ENCODE measurements at places on chromosomes 6 and 20.

DNA sequence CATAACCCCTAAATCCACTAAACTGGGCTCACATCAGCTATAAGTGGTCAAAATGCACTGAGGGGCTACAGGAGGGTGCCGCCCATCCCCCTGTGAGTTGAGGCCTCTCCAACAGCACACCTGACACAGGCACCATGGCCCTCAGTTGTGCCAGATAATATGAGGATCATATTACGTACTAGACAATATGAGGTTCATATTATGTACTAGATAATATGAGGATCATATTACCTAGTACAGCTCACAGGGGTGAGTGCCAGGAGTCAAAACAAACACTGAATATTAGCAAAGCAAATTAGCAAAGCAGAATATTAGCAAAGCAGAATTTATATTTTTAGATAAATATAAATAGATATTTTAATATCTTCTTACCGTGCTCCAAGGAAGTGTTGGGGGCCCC lies 35.3 kb downstream of the CD24 start:
- DNase-seq: no peak

DNA sequence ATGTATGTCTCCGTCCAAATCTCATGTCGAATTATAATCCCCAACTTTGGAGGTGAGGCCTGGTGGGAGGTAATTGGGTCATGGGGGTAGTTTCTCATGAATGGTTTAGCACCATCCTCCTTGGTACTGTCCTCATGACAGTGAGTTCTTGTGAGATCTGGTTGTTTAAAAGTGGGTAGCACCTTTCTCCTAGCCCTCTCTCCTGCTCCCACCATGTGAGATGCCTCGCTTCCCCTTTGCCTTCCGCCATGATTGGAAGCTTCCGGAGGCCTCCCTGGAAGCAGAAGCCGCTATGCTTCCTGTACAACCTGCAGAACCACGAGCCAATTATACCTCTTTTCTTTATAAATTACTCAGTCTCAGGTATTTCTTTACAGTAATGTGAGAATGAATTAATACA lies 123.1 kb downstream of the FYN start:
- no peak for DNase-seq

DNA sequence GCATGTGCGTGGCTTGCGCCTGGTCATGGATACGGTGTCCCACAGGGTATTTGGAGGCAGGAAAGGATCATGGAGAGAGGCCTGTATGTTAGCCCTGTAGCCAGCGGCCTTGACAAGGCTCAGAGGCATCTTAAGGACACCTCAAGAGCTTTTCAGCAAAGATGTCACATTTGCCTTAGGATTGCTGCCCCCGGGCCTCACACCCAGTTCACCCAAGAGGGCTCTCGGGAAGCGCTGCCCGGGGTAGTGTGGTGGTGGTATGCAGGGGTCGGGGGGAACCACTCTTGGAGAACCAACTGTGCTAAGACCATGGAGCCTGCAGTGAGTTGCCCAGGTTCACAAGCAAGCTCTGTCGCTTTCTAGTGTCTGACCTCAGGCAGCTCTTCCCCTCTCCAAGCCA lies 36.9 kb upstream of the VSTM2L start:
- DNase-seq: no peak

DNA sequence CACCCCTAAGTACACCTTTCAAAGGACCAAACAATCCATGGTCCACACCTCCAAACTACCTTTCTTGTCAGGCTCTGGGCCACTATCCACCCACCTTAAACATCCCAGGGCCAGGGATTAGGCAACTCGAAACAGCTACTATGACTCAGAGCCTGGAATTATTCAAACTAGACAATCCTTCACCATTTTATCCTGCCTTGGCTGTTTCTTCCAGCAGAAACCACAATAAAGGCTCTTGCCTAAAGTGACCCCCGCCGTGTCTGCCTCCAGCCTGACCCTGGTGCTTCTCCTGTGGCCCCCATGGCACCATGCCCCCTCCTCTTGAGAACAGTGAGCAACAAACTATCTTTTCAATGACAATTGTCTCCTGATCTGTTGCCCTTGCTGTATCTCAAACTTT lies 195.5 kb downstream of the EPM2A start:
- no peak for DNase-seq

DNA sequence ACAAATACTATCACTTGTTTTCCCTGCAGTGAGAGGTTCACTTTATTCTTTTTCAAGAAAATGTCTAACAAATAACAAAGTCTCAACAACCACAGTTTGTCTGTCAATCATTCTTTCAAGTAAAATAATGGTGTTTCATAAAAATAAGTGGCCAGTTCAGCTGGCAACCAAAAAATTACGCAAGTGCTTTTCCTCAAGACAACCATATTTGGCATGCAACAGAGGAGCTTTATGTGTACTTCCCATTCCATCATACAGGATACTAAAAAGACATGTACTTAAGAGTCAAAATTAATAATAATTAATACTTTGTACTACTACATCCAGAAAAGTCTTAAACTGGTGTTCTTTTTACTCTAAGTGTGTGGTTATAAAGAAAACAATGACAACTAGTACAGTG lies 34.6 kb downstream of the ATG5 start:
- no peak for DNase-seq

- no peak for DNase-seq
Observed at GRCh38 chr6:106547601-106548453, 81.5 kb downstream of the RTN4IP1 start.

DNA sequence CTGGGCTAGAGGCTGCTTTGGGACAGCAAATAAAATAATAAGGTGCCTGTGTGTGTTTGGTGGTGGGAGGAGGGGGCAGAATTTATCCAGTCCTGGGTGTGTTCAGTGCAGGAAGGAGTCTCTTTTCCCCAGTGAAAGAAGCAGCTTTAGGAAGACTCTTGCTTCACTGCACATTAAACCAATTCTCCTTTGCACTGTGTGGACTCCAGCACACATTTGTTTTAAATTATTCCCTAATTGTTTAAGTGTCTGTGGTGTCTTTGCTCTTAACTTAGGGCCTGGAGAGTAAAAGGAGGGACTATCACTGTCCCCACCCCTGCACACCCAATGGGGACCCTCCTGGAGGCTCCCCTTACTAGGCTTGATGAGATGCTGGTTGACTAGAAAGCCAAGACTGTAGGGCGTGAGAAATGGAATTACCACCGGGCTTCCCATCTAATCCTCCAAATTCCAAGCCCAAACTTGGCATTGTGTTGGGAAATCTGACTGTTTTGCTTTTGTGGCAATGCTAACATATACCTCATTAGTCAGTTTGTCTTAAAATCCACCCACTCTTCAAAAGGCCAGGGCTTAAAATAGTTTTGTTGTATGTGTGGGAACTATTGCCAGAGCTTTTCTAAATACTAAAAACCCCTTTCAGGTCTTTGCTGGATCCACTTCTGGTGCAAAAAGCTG lies 13.5 kb upstream of the DAAM2 start:
- peak; percentile 38 for DNase-seq

GRCh38 chr20:34622821-34623451 lies 54.0 kb downstream of the PIGU start:
- no peak for DNase-seq

- DNase-seq: no peak
Observed at GRCh38 chr6:44042989-44043478, 84.2 kb downstream of the MRPL14 start.

DNA sequence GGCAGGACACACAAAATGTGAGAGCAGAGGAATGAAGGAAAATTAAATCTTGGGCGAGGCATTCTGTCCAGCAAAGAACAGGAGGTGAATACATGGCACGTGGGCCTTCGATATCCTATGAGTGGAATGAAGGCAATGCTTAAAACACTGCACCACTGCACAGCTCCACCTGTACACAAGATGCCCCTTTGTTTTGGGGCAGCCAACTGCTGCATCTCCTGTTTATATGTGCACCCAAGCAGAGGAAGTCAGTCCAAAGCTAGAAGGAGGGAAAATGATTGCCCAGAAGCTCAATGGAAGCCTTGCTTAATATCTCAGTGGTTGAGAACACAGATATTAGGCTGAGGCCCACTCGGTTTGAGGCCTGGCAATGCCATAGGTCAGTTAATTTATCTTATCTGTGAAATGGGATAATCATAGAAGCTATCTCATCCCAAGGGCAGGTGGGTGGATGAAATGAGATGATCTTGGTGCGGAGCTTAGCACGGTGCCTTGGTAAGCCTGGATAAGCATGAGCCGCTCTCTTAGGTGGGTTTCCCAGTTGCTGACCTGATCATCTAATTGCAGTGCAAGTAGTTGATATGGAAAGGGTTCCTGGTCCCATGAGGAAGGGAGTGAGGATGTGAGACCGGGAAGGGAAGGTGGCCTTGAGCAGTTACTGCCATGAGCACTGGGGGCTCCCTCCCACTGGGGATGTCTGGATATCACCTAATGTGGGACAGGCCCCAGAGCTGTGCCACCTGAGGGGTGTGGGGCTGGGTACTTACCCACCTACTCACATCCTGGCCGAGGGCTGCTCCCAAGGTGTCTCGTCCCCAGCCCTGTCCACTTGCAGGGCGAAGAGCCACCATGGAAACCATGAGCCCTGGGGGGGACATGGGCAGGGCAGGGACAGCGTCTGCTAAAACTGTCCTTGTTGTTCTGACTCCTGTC lies 9.9 kb downstream of the BANF2 start:
- DNase-seq: no peak

DNA sequence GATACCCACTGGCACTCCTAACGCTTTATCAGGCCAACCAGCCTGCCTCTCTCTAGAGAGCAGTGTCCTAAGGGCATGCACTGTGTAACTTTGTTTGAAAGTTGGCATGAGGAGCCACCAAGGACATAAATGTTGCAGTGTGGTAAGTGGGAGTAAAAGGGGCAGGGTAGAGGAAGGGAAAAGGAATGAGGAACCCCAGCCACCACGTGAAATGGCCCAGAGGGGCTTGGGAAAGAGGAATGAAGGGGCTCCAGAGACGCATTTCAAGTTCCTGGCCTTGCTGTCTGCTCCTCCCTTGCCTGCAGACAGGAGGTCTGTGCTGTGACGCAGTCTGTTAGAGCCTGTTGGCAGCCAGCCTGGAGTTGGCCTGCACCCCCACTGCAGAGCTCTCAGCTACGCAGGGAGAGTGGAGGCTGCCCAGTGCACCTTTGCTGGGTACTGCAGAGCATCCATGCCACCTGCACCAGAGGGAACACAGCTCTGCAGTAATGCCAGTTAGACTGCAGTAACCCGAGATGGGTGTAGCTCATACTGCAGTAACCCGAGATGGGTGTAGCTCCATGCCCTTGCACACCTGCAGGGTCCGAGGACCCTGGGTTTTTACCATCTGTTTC lies 86.8 kb upstream of the SNAP25 start:
- no peak for DNase-seq

DNA sequence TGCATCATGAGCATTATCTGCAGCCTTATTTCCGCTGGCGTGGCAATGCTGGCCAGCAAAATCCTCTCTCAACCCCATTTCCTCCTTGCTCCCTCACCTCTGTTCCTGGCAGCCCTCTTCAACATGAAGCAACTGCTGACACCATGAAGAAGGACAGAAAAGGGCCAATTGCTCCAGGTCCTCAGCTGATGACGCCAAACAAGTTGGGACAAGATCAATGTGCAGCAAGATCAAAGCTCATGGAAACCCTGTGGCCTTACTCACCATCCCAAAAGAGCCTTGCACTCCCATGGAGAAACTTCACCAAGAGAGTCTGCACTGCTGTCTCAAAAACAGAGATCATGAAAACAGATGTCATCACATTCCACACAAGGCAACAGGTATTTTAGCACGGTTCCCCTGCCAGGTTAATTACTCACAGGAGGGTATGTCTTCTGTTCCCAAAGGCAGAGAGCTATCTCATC lies 7.4 kb downstream of the GFOD1 start:
- no peak for DNase-seq

- DNase-seq: no peak
Observed at GRCh38 chr6:139757784-139758183, 383.3 kb upstream of the CITED2 start.
